Suppressor macrophage (primary cell): ENCODE measurements at places on chromosomes 16 and 17.
A peak's percentile ranks its signal among the peaks of the same experiment; 100 is the strongest.

- DNase-seq, result no peak
Measured at GRCh38 chr17:74604200-74604599, 12.1 kb upstream of the CD300LD start.

GRCh38 chr17:60671482-60671881 lies 6.2 kb upstream of the BCAS3 start:
- no peak for DNase-seq

DNA sequence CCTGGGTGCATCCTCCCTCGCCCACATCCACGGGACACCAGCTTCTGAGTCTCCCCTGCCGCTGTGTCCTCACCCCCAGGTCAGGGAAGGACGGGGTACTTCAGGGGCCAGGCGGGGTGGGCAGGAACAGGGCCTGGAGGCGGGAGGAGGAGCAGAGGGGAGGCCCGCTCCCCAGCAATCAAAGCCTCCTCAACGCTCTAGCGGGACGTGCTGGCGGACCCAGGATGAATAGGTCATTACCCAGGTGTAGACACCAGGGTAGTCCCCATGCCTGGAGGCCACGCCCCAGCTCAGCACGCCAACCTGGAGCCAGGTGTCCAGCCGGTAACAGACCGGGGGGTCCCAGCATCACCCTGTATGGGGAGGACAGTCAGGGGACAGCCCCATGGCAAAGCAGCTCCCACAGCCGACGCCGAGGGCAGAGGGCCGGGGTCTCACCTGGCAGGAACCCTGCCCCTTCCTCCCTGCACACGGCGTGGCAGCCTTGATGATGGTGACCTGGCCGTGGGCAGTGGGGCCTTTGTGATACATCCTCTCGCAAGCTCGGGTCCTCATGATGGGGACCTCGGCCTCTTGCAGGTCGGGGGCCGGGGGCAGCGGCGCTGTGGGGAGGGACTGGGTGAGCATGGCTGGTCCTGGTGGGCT lies 24.2 kb downstream of the TPSD1 start:
- no peak for DNase-seq

GRCh38 chr17:13047011-13047606 lies 29.3 kb upstream of the ELAC2 start:
- no peak for DNase-seq

DNA sequence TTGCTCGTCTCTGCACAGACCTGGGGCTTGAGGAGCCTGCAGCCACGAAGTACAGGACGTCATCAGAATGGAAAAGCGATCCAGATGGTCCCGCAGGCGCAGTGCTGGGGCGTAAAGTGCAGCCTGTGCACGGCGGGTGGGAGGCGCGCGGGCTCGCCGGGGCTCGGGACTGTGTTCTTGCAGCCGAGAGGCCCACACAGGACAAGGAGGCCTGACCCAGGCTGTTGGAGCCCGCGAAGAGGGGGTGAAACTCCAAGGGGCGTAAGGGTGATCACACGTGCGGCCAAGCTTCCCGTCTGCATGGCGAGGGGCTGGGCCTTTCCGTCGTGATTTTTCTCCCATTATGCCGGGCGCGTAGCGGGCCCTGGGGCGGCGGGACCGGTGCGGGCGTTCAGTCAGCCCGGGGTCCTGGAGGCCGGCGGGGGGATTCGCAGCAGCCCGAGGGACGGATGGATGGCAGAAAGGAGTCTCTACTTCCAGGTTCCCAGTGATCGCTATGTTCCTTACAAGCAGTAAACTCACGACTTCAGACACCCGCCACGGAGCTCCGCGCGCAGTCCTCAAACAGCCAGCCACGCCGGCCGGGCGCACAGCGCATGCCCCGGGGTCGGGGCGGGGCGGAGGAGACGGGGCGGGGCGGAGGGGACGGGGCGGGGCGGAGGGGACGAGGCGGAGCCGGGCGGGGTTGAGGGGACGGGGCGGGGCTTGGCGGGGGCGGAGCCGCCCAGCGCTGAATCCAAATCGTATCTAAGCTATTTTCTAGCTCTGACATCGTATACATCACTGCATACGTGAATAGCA lies 141.0 kb upstream of the KCNJ18 start:
- DNase-seq, result peak; percentile 77

- peak; percentile 58 for DNase-seq
Measured at GRCh38 chr17:58755577-58756245, at the start of gene PPM1E. Gene PPM1E, plus strand, starts transcription at chr17:58755854.

- no peak for DNase-seq
Measured at GRCh38 chr17:21352221-21352980, 23.8 kb upstream of the KCNJ12 start.

- DNase-seq, result no peak
Measured at GRCh38 chr17:33494151-33494550, 201.1 kb upstream of the ASIC2 start.

- DNase-seq, result no peak
Measured at GRCh38 chr16:73792199-73793020, 504.2 kb upstream of the PSMD7 start.

GRCh38 chr17:57481910-57482391 lies 225.6 kb downstream of the MSI2 start:
- no peak for DNase-seq

GRCh38 chr17:330993-331701 lies 21.5 kb downstream of the RPH3AL start:
- peak; percentile 79 for DNase-seq

GRCh38 chr17:44351464-44351863 lies 6.4 kb downstream of the GRN start:
- DNase-seq, result no peak
